ENCODE measurements at places on chromosomes 6 and 20.
A peak's percentile ranks its signal among the peaks of the same experiment; 100 is the strongest.

DNA sequence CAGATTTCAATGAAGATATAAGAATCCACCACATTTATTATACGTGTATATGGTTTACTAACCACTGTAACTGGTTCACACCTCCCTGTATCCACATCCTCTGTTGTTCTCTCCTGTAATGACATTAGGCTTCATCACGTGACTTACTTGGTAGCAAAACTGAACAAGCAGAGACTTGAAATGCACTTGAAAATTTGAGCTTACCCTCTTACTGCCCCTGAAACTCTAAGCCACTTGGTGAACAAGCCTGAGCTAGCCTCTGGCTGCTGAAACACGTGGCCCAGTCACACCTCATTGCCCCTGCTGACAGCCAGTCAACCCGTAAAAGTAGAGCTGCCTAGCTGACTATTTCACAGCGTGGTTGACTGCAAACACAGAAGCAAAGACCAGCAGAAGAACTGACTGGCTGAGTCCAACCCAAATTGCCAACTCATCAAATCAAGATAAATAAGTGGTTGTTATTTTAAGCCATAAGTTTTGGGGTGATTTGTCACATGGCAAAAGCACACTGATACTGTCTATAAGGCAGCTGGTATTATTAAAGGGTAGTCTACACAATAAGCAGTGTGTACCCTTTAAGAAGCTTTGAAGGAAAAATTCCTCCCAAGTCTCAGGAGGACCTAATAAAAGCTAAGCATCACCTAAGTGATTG, 109.0 kb downstream of the RALGAPA2 start:
- no peak for DNase-seq

GRCh38 chr6:36967301-36967700, 12.8 kb downstream of the PI16 start:
- DNase-seq, result peak; percentile 43

GRCh38 chr20:47360297-47361056, 4.0 kb upstream of the ZMYND8 start:
- peak; percentile 91 for DNase-seq

- no peak for DNase-seq
Measured at GRCh38 chr6:68013780-68014515, 621.1 kb upstream of the ADGRB3 start.

- DNase-seq, result no peak
Measured at GRCh38 chr6:129009851-129010250, 126.9 kb downstream of the LAMA2 start.

DNA sequence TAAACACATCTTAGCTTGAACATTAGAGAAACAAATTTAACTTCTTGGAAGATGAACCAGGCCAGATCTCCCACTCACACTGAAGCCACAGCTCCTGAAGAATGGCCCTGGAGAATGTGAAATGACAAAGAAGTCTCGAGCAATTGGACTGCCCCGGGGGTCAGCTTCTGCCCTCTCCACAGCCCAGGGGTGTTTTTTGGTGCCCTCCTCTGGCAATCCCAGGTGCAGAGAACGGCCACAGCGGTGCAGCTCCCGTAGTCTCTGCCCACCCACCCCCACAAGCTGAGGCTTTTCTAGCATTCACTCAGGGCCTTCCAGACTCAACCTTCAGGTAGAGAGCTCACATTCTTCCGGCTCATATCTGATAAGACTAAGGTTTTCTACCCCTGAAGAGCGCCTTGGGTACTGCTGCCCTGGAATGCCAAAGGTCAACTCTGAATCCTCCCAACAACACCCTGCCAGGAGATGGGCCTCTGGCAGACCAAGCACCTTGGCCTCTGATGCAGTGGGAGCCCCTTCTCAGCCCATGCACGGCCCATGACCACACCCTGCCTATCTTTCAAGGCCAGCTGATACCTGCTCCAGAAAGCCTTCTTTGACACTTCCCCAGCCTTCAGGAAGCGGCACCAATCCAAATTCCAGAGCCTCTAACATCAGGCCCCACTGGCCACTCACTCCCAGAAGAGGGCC, 208.3 kb downstream of the SYNDIG1 start:
- DNase-seq, result peak; percentile 35

DNA sequence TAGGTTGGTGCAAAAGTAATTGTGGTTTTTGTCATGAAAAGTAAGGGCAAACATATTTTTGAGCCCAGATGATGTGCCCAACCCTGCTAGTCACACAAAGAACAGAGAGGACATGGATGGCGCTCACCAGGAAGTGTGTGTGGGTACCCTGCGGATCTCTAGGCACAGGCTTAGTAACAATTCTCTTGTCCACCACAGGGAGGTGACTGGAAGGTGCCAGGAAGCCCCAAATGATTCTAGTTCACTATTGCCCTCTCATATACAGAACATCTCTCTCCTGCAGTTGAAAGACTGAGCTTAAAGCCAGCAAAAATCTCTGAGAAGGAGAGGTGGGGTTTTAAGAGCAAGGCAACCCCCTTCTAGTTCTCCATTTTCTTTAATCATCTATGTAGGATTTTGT, 272.1 kb upstream of the TAB2 start:
- DNase-seq, result no peak

- no peak for DNase-seq
Measured at GRCh38 chr20:35743693-35744491, 1.8 kb upstream of the RBM39 start.

- DNase-seq, result no peak
Measured at GRCh38 chr6:116842459-116842858, 13.6 kb upstream of the GPRC6A start.

DNA sequence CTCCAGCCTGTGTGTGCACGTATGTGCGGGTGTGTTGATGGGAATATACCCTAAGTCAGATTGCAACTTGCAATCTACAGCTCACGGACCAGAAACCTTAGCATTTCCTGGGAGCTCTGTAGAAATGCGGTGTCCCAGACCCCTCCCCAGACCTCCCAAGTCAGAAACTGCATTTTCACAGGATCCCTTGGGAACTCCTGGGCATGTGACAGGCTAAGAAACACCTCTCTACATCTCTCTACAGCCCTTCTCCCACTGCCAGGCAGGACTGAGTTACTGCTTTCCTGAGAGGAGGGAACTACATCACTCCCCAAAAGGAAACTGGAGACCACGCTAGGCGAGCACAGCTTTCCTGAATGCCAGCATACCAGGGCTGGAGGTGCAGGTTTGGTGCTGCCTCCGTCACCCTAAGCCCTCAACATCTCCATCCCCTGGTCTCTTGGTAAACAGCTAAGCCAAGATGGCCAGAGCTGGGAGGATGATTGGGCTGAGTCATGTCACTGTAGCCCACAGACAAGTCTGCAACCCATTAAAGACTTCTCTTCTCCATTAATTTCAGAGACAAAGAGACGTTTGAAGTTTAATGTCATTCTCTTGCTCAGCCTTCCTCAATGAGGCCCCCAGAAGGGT, 194.4 kb downstream of the BMP7 start:
- DNase-seq, result peak; percentile 45

DNA sequence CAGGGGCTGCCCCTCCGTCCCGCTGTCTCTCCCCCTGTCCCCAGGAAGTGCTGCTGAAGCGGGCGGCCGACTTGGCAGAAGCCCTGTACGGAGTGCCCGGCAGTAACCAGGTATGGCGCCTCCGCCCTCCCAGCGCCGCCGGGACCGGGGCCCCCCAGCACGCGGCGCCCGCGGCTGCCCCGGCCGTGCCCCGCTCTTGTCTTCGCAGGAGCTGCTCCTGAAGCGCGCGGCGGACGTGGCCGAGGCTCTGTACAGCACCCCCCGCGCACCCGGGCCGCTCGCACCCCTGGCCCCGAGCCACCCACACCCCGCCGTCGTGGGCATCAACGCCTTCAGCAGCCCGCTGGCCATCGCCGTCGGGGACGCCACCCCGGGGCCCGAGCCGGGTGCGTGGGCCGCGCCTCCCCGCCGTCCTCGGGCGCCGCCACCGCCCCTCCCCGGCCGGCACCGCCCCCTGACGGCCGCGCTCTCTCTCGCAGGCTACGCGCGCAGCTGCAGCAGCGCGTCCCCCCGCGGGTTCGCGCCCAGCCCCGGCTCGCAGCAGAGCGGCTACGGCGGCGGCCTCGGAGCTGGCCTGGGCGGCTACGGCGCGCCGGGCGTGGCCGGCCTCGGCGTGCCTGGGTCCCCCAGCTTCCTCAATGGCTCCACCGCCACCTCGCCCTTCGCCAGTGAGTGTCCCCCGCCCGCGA, 48.4 kb downstream of the CPXM1 start:
- no peak for DNase-seq

DNA sequence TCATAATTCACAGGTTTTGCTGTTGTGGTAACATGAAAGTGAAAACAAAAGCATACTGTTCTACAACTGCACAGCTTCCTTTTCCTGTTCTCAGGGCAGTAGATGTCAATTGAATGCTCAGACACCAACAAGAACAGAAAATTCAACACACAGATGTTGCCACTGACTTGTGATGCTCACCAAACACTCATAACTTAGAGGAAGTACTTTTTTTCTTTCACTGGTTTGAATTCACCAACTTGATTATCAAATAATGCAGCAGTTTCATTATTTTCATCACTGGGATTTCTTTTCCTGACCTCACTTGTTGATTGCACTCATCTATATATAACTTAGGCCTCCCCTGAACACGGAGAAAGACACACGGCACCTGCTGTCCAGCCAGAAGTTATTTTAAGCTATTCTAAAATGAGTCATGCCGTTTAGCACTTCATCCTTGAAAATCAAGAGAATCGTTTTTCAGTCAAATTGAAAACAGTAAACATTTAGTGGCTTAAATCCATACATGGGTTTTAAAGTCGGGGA, 949 bp downstream of the TXLNB start:
- DNase-seq, result no peak

GRCh38 chr6:160933256-160933655, 58.3 kb upstream of the MAP3K4 start:
- no peak for DNase-seq

DNA sequence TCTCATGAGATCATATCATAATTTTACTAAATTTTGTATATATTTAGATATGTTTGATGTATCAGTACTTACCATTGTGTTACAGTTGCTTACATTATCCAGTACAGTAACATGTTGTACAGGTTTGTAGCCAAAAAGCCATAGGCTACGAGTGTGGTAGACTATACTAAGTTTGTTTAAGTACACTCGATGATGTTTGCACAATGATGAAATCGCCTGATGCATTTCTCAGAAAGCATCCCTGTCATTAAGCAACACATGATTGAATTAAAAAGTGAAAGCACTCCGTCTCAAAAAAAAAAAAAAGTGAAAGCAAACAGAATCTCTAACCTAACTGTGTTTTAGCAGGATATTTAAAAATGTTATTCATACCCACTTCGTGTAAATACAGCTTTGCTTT, 104.9 kb upstream of the TFAP2D start:
- no peak for DNase-seq

- no peak for DNase-seq
Measured at GRCh38 chr6:16121339-16121738, 7.5 kb upstream of the MYLIP start.

GRCh38 chr20:13455713-13456112, 183.0 kb downstream of the TASP1 start:
- DNase-seq, result no peak

DNA sequence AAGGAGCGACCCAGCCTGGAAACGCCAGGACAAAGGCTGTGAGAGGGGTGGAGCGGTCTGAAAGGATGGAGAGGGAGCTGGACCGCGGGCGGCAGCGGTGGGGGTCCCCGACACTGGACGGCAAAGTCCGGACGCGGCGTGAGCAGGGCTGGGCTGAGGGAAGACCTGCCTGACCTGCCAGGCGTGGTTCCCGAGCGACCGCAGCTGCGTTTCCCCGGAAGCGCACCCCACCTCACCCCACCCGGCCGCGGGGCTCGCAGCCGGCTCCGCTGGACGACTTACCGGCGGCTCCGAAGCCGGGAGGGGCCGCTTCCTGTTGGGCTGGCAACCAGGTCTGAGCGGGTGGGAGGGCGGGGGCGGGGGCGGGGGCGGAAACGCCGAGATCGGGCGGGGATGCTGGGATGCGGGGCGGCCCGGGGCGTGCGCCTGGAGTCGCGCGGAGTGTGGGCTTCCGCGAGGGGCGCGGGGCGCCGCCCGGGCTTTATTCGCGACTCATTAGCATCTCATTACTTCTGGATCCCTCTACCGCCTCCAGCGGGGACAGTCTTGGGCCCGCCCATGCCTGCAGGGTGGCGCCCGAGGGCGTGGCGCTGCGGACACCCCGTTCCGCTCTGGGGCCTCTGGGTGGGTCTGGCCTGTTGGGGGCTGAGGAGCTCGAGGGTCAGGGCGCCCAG, at the start of gene MICAL1:
Gene MICAL1, minus strand, starts transcription at position 336 of the 674 bp plus-strand sequence. CDS start 1,576 bp downstream, outside the sequence.
- DNase-seq, result peak; percentile 94

- DNase-seq, result no peak
Measured at GRCh38 chr6:145206247-145206907, 528.9 kb downstream of the EPM2A start.

- no peak for DNase-seq
Measured at GRCh38 chr6:38117281-38117680, 297.8 kb downstream of the ZFAND3 start.

GRCh38 chr6:148890096-148890495, 143.3 kb downstream of the UST start:
- DNase-seq, result no peak

GRCh38 chr20:45247865-45248264, 6.5 kb downstream of the SLPI start:
- DNase-seq, result no peak

GRCh38 chr6:142112451-142113061, 20.2 kb upstream of the GJE1 start:
- no peak for DNase-seq

GRCh38 chr6:50591135-50591534, 122.2 kb upstream of the TFAP2D start:
- no peak for DNase-seq
